ENCODE measurements at places on chromosomes 16 and 17.

GRCh38 chr17:55769625-55770000 is 18.8 kb downstream of the PCTP start:
- no peak for DNase-seq

- no peak for DNase-seq
Observed at GRCh38 chr16:19162085-19162484, 6.0 kb upstream of the SYT17 start.

- no peak for DNase-seq
Observed at GRCh38 chr17:35986643-35987042, at the start of gene CCL14. Gene CCL14, minus strand, starts transcription at chr17:35986729. Its CDS starts 80 bp downstream, at chr17:35986649.

DNA sequence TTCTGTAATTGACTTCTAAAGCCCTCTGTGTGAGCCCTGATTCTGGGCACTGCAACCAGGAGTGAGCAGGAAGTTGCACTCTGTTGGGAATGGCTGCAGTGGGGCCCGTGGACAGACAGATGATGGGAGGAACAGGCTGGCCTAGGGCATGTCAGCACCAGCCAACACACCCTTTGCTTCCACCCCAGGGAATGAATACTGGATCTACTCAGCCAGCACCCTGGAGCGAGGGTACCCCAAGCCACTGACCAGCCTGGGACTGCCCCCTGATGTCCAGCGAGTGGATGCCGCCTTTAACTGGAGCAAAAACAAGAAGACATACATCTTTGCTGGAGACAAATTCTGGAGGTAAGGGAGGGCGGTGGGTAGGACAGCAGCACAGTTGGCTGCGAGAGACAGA is 10.8 kb upstream of the LPCAT2 start:
- no peak for DNase-seq
